Stimulated activated CD8-positive, alpha-beta memory T cell treated with anti-CD3 and anti-CD28 coated beads, Interleukin-15, amount 100 ng/mL, for 4 hours (primary cell): ENCODE measurements at places on chromosomes 2 and 18.

DNA sequence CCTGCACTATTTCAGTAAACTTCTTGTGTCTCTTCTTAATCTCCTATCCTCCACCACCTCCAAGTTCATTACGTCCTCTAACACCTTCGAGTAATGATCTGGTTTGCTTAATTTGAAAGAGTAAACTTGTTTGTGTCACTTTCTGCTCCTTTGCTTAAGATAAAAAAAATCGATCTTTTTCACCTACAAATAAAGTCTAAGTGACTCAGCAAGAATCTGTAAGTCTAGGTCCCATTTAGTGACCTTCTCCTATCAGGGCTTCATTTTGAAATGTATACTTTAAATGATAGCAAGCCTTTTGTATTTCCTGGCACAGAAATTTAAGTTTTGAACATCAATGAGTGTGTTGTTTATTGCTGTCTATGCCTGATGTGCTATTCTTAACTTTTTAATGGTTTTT is 260.9 kb upstream of the TFPI start:
- DNase-seq, result no peak

DNA sequence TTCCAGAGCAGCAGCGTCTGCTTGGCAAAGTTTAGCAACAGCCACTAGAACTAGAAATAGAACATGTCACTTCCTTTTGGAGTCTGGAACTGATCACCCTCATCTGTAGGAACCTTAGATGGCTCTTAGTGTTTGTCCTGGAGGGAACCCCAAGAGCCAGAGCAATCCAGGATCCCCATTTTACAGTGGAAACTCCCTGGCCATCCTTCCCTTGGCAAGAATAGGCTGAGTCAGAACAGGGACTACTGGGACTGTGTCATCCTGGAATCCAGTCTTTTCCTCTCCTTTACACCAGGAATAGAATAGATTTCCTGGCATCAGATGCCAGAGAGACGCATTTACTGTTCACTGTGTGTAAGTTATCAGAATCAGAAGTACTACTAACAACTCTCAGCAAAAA is 33.2 kb upstream of the GRHL1 start:
- no peak for DNase-seq

GRCh38 chr18:2112435-2113045 is 458.8 kb downstream of the METTL4 start:
- DNase-seq, result no peak

GRCh38 chr2:38524580-38524979 is 78.1 kb downstream of the HNRNPLL start:
- DNase-seq, result no peak

DNA sequence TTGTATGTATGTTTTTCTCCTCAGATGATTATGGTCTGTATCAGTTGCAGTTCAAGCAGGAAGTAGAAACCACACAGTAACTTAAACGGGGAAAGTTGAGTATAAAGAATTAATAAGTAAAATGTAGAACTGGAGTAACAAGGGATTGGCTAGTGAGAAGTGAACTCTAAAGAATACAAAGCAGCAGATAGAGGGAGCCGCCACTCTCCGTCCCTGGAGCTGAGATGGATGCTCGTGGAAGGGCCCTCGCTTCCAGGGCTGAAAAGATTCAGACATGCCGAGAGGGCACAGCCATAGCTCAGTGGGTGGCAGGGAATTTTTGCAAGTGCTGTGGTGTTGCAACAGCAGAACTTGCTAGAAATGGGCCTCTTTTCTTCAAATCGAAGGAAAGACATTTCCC is 155.8 kb downstream of the COL6A3 start:
- no peak for DNase-seq

DNA sequence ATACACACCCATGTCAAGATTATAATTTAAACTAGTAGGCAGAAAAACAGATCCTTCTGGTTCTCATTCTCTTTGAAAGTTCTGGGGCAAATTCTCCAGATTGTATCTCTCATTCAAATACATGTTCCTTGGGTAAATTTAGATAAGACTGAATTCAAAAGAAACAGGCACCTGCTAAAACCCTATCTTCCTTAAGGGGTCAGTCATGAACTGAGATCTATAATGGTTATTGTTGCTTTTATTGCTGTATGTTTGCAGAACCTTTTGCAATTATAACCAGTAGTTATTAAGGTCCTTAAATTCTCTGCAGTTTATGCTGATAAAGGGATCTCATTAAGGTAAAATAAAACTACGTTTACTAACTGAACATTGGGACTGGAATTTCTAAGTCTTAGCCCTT is 83.5 kb downstream of the MYO5B start:
- no peak for DNase-seq

GRCh38 chr2:134508391-134508790 is 210.4 kb downstream of the TMEM163 start:
- DNase-seq, result no peak

DNA sequence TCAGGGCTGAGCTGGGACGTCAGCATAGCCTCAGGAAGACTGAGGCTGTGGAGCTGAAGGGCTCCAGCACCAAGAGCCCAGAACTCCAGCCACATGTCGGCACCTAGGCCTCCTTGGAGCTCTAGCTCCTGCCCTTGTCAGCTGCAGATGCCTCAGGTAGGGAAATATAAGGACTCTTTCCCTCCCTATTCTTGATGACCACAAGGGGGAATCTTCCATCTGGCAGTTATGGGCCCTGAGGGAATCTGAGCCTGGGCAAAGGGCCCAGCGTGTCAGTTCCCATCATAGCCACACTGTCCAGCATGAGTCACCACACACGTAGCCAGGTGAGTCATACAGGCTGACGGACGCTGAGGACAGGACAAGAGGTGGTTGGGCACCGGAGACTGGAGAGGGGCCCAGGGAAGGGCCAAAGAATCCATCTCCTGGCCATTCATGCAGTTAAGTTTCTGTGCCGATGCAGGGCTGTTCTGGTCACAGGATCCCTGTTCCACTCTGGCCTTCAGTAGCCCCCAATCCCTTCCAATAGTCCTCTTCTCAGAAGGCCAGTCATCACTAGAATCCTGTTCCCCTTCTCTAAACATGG is 1.8 kb downstream of the MPV17 start:
- DNase-seq, result no peak

DNA sequence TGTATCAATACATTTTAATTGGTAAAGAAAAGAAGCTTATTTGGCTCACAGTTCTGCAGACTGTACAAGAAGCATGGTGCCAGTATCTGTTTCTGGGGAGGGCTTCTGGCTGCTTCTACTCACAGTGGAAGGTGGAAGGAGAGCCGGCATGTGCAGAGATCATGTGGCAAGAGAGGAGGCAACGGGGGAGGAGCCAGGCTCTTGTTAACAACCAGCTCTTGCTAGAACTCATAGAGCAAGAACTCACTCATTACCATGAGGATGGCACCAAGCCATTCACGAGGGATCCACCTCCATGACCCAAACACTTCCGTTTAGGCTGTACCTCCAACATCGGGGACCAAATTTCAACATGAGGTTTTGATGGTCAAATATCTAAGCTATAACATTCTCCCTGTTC is 7.5 kb downstream of the PARD6G start:
- DNase-seq, result no peak

GRCh38 chr2:29475499-29475898 is 360.3 kb downstream of the CLIP4 start:
- no peak for DNase-seq

- no peak for DNase-seq
Observed at GRCh38 chr18:39647627-39648534, 2082.3 kb upstream of the CELF4 start.

DNA sequence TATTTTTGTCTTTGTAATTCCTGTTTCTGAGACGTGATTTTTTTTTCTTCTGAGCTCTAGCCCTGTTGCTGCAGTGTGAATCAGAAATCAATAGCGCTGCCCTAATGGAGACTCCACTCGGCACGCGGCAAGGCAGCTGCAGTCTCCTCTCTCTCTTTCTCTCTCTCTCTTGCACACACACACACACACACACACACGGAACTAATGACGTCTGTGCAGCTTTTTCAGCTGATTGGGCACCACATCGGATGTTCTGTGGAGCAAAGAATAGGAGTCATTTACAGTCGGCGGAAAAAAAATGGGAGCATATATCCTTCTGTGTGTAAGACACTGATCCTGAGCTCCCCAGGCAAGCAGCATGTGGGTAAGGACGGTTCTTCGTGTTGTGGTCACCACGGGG is 2.0 kb upstream of the MYT1L start:
- DNase-seq, result no peak

- no peak for DNase-seq
Observed at GRCh38 chr18:43322132-43322531, 44.8 kb upstream of the SYT4 start.

- no peak for DNase-seq
Observed at GRCh38 chr2:182300608-182301007, 126.2 kb downstream of the PDE1A start.

- no peak for DNase-seq
Observed at GRCh38 chr2:239791526-239792404, 233.4 kb downstream of the NDUFA10 start.

GRCh38 chr18:48676756-48677368 is 138.0 kb downstream of the CTIF start:
- peak; percentile 14 for DNase-seq

DNA sequence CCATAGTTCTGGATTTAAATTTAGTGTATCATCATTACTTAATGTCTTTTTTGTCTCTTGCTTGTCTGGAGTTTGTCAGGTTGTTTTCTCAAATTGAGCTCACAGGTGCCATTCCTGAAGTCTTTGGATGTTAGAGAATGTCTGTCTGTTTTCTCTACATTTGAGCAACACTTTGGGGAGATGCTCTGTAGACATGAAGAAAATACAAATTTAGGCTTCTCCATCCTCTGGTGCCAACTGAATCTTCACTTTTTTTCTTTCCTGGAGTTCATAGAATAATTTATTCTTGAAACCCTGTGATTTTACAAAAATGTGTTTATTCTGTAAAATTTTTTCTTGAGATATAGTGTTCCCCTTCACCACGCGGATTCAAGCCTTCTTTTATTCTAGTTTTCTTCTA is 256.4 kb upstream of the HDAC4 start:
- DNase-seq, result no peak

DNA sequence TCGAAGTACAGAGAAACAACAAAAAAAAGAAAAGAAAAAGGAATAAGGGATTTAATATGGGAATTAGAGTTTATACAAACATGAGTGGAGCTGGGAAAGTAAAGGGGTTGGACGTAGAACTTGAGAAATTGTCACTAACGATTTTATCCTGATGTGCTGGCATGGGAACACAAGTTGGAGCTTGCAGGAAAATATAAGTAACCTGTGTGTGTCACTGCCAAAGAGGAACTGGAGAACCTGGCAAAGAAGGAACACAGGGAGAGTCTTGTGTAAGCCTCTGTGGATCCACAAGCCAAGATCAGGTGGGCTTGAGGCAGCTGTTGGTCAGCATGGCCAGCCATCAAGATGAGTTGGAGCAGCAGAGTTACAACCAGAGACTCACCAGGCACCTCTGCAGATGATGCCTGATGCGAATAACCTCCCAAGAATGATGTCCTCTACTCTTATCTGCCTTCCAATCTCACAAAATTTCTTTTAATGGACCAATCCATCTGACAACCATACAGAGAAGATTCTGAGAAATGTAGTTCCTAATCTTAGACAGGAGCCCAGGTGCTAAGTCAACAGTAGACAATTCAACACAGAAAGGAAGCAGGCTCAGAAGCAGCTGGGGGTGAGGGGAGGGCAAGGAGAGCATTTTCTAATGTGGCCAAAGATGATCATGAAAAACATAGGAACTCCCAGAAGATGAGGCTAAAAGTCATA is 77.0 kb upstream of the SPOPL start:
- no peak for DNase-seq

DNA sequence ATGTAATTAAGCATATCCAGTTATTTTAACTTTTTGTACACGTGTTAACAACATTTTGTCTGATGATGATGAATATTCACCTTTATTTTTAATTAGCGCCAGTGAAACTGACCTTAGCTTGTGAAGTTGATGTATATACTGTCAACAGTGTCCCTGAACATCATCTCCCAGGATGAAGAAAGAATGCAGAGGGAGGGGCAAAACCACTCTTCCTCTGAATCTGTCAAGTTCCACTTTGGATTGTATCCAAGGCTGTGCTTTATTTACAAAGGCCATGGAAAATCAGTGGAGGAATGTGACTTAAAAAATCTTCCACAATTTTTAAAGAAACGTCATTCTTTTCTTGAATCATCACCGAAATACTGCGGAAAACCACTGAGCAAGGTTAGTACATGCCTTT is 4.5 kb upstream of the RMDN2 start:
- no peak for DNase-seq

- DNase-seq, result no peak
Observed at GRCh38 chr2:181483876-181484275, 26.7 kb downstream of the ITGA4 start.

- DNase-seq, result no peak
Observed at GRCh38 chr18:62607302-62607701, 84.5 kb downstream of the ZCCHC2 start.

DNA sequence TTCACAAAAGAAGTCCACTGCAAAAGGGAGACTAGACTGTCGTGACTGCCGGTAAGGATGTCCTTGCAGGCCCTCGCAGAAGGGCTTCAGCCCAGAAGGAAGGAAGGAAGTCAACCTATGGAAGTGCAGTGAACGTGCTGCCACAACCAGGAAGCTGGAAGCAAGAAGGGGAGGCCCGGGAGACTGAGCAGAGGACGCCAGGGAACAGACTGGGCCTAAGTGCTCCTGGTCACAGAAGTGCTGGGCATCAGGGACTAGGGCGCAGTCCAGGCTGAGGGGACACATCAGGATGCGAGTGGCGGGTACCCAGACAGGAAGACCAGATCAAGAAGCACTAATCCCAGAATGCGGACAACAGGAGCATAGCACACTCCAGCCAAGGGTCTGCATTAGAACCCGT is 78.8 kb downstream of the PIEZO2 start:
- DNase-seq, result no peak

DNA sequence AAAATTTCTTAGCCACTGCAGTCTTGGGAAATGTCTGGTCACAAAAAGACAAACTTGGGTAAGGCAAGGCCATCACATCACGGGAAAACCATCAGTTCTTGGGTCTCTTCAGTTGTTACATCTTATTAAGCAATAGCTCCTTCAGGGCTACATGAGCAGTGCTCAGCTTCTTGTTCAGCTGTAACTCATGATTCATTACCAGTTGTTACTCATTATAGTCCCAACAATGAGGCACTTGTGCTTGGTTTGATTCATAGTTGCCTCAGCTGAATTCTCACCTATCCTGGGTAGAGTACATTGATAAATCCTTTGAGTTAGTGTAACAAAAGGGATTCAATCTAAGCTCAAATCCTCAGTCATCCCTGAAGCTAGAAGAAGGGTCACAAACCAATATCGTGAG is 102.4 kb upstream of the DCC start:
- no peak for DNase-seq
